ENCODE measurements at places on chromosomes 5 and 9. TPM values are rescaled to one million over a fixed set of nuclear protein-coding genes. Genes with fewer than 3 reads are reported as not detected.

The LIX1 gene
- not detected for total RNA-seq

The NR2F1 gene
- 7.2 TPM for total RNA-seq

The BRD9 gene
- total RNA-seq = 52.7 TPM

The CCDC192 gene
- total RNA-seq = not detected

The WDR38 gene
- total RNA-seq = not detected

The PCYOX1L gene
- 4.8 TPM for total RNA-seq

The FYB1 gene
- not detected for total RNA-seq

The ARL14EPL gene
- total RNA-seq = 0.17 TPM
